RCC 7860 (cell line): ENCODE measurements at places on chromosomes 4 and X.

DNA sequence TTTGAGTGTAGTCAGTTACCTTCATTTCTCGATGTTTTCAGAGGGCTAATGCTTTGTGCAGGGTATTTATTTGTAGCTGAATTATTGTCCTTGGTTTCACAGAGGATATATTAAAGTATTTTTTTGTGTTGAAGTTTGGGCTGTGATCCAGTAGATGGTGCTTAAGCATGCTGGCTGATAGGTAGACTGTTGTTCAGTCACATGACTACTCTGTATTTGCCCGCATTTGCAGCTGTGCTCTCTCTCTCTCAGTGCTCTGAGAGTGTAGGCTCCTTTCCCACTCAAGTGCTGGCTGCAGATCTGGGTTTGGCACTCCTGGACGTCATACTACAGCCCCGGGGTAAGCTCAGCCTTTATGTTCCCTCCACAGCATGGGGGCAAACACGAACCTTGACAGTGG is 21.7 kb downstream of the RAB40AL start:
- DNase-seq: no peak

DNA sequence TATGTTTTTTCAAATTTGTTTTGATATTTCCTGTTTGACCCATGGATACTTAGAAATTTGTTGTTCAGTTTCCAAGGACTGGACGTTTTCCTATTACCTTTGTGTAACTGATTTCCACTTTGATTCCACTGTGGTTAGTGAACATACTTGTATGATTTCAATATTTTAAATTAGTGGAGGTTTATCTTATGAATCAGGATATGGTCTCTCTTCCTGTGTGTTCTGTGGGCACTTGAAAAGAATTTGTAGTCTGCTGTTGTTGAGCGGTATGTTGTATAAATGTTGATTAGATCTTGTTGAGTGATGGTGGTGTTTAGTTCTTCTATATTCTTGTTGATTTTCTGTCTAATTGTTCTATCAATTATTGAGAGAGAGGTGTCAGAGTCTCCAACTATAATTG is 21.2 kb upstream of the LAMTOR3 start:
- DNase-seq: no peak

DNA sequence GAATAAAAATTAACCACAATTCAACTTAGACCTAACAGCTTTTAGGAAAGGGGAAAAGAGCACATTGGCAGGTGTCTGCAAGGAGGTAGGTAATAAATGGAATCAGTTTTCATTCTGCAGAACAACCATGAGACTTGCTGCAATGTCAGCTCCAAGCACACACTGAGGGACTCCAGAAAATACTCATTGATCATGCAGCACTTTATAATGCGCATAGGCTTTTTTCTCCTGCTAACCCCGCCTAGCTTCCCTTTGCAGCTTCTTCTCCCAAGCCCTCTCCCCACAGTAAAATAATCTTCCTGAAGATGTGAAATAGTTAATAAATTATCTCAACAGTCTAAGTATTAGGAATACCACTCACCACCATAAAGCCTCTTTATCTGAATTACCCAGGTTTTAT is 36.9 kb downstream of the ANKRD17 start:
- DNase-seq: no peak

GRCh38 chr4:38424151-38424871 is 239.7 kb upstream of the KLF3 start:
- DNase-seq: no peak

- no peak for DNase-seq
Measured at GRCh38 chr4:1206299-1207156, 34.1 kb upstream of the SPON2 start.

DNA sequence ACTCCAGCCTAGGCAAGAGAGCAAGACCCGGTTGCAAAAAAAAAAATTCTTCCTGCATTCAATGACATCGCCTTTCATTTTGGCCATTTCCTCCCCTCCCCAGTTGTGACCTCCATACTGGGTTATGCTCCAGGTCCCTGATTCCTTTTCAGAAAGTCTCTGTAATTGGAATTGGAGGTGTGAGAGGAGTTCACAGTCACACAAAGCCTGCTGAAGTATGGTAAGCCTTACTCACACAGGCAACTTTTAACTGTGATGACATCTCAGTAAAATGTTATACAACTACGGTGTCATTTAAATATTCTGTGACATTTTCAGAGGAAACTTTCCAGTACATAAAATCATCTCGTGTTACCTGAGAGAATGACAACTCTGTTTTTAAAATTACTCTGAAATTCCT is 73.6 kb downstream of the CEP44 start:
- no peak for DNase-seq

DNA sequence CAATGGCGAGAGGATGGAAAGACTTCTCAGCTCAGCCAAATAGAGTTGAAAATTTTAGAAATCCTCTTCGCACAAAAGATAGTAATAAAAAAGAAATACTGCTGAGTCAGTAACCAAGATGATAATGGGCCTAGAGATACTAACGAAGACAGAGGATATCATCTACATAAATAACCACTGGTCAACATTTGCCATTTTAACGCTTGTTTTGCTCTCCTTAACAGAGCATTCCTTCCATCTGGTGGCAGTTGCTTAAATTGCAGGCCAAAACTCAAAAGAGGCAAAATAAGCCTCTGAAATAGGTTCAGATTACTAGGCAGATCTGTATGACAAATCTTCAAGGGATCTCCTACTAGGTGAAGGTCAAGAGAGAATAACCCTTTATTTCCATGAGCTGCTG is 51.7 kb upstream of the MCF2 start:
- DNase-seq: no peak

- DNase-seq: no peak
Measured at GRCh38 chr4:128475597-128475996, 188.0 kb upstream of the PGRMC2 start.

GRCh38 chr4:138178566-138178965 is 63.6 kb downstream of the SLC7A11 start:
- peak; percentile 18 for DNase-seq

DNA sequence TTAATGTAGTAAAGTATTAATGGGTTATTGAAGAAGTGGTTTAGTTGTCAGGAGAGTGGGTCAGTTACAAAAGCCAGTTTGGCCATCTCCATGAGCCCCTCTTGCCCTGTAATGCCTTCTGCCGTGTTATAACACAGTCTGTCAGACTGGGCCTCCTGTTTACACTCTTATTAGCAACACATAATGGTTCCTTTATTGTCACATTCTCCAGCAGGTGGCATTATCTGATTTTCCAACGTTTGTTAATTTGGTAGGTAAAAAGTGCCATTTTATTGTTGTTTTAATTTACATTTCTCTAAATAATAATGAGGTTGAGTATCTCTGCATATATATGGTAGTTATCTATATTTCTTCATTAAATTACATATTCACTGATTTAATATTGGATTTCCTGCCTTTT is 560.8 kb downstream of the FGF13 start:
- no peak for DNase-seq

- no peak for DNase-seq
Measured at GRCh38 chr4:134364928-134365327, 163.3 kb upstream of the PABPC4L start.

DNA sequence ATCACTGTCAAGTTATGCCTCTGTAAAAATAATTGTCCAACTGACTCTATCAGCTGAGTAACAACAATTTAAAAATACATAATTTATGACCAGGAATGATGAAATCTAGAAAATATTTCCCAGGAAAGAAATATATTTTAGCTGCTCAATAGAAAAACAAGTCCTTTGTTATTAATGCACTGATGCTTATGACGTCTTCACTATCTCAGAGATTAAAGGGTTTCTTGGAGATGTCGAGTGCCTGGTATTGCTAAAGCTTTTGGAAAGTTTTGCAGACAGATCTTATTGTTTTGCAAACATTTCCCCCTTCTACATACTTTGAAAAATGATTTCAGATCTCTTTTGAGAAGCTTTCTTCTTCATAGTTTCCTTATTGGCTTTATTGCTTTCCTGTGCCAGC is 154.6 kb upstream of the RPS6KA3 start:
- DNase-seq: no peak

DNA sequence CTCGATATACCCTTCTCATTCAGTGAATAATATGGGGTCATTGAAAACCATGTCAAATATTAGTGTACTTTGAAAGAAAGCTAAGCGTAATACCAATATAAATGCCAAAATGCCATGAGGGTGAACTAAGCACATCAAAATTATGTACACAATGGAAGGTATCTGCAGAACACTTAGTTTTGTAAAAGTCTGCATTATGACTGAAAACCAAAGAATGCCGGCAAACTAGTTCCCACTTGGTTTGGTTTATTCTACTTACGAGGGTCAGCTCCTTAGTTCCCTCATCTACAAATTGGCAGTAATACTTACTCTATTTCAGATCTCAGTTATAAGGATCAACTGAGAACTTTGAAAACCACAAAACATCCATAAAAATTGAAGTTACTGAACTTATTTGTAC is 27.3 kb downstream of the RPS6KA6 start:
- no peak for DNase-seq

GRCh38 chr4:128861856-128862518 is 52.5 kb downstream of the JADE1 start:
- DNase-seq: no peak

DNA sequence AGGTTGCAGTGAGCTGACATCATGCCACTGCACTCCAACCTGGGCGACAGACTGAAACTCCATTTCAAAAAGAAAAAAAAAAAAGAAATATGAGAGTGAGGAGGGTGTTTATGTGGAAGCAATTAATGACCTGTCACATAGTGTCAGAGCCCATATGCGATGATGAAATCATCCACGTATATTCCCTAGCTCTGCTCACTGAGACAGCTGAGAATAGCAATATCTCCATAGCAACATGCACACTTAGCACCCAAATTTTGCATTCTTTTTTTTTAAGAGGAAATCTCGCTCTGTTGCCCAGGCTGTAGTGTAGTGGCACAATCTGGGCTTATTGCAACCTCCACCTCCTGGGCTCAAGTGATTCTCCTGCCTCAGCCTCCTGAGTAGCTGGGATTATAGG is 31.5 kb upstream of the OPHN1 start:
- no peak for DNase-seq

GRCh38 chr4:22814906-22815305 is 122.2 kb downstream of the GBA3 start:
- DNase-seq: no peak

GRCh38 chrX:21126661-21127060 is 247.6 kb upstream of the CNKSR2 start:
- no peak for DNase-seq

- no peak for DNase-seq
Measured at GRCh38 chr4:69051576-69051943, 44.7 kb upstream of the UGT2B7 start.

DNA sequence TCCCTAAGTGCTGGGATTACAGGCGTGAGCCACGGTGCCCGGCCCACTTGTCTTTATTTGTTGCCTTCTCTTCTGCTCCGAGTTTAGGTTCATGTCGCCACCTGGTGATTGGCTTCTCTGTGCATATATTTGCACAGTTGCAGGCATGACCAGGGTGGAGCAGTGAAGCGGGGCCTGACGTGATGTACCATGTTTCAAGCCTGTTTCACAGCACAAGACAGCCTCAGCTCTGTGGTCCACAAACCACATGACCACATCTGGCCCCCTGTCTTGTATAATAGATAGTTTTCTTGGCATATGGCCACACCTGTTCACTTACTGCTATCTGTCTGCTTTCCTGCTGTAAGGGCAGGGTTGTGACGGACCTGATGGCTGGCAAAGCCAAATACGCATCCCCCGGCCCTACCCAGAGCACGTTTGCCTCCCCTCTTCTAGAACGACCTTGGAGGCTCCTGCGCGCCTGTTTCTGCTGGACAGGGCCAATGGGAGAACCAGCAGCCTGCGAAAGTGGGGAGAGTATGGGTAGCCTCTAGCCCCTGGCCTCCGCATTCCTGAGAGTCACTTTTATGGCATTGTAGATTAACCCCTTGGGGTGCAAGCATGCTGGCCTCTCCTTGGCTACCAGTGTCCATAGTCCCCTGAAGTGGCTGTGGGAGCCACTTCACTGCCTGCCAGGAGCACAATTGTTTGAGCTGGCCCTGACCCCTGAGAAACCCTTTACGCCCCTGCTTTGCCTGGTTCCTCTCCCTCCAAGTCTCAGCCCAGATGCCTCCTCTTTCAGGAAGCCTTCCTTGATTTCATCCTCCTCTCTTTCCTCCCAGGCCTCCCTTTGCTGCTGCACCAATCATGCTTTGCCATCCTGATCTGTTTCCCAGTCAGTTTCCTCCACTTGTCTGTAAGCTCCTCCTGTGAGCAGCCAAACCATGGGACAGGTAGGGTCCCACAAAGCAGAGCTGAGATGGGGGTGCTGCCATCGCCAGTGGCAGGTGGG is 6.0 kb upstream of the SH3TC1 start:
- DNase-seq: peak; percentile 41

DNA sequence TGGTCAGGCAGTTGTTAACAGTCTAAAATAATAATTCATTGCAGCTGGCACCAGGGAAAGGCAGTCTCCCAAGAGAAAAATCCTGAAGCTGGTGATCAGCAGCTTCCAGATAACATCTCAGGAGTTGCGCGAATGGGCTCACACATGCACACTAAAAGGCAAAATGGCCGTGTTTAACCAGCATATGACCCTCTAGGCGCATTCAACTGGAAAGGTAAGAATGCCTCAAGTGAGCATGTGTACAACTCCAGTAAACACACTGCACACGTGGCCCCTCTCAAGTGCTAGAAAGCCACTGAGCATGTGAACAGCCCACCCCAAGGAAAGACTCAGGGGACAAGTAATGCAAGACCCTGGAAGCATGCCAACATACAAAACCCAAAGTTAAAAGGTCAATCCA is 33.1 kb downstream of the STPG2 start:
- no peak for DNase-seq

- no peak for DNase-seq
Measured at GRCh38 chr4:6079965-6080364, 61.7 kb upstream of the C4orf50 start.

GRCh38 chr4:32199639-32200038 is 1479.5 kb downstream of the PCDH7 start:
- DNase-seq: no peak

DNA sequence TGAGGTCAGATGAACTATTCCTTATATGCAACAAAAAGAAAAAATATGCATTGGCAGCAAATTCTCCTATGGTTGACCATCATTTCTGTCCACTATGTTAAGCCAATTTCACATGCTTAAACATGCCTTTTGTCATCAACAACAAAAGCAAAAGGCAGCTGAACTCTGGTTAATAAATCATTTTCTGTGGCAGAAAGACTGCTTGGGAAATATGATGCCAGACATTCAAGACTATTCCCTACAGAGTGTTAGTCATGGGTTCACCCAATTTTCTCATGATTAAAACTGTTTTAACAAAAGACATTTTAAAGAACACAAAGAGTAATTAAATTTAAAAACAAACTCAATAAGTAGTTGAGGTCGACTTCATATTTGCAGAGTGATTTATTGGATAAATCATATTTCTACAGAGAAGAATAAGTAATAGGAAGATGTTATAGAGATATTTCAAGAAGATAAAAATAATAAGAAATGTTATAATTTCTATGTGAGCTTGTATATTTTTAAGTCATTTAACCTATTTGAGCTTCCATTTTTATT is 890.6 kb downstream of the STPG2 start:
- DNase-seq: no peak

- DNase-seq: peak; percentile 89
Measured at GRCh38 chr4:142817442-142817841, 28.7 kb downstream of the INPP4B start.

- DNase-seq: no peak
Measured at GRCh38 chr4:123836851-123837595, 440.4 kb downstream of the SPRY1 start.
